Mucosa of descending colon (tissue), 3 donors: ENCODE measurements at places on chromosomes 5 and 9. TPM values are rescaled to one million over a fixed set of nuclear protein-coding genes. Genes with fewer than 3 reads are reported as not detected.

DNA sequence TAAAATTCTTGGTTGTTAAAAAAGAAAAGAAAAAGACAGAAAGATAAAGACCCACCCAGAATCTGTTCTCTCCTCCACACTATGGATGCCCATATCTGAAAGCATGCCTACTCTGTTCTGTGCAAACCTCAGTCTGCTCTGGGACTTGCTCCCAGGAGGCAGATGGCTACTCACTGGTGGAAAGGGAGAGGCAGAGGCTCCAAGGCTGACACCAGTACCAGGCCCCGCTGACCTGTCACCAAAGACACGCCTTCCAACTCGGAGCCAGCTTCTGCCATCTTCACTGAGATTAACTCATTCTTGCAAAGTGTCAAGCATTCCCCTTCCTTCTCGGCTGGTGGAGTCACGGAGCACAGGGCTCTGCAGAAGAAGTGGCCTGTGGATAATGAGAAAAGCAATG, 21.6 kb downstream of the SH3TC2 start:
- DNase-seq = no peak

DNA sequence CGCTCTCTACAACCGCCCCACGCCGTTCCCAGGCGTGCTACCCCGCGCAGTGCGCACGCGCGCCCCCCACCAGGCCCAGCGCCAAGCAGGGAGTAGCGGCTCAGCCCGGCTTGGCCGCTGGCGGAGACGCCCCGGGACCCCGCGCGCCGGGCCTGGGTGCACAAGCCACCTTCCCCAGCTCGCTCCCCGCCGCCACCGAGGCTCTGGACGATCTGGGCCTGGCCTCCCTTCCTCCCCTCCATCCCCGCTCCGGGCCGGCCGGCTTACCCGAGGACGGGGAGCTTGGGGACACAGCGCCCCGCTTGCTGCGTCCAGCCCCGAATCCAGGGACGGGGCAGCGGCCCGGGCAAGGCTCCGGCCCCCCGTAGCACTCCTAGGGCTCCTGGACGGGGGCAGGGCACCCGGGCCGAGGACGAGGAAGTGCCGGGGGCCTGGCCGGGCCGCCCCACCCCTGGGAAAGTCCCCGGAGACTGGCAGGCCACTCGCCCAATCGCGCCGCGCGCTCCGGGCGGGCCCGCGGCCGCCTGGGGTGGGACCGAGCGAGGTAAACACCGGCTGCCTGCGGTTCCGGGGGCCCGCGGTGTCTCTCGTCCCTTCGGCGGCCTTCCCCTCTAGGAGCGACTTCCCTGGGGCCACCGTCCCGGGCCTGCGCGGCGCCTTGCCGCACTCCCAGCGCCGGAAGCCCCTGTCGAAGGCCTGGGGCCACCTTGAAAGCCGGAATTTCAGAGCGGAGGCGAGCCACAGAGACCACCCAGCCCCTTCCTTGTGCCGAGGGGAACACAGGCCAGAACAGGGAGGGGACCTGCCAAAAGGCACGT, at the start of gene TNIP1:
TSS of gene TNIP1 (minus strand) at position 422 of the 818 bp plus-strand sequence. CDS start 15,939 bp downstream, outside the sequence.
- peak; percentile 95 for DNase-seq

GRCh38 chr5:172438319-172438668, 16.0 kb downstream of the SH3PXD2B start:
- no peak for DNase-seq

GRCh38 chr9:91150273-91150997, 211.3 kb downstream of the AUH start:
- DNase-seq = no peak

GRCh38 chr5:124061068-124061430, 549.1 kb downstream of the CSNK1G3 start:
- no peak for DNase-seq

DNA sequence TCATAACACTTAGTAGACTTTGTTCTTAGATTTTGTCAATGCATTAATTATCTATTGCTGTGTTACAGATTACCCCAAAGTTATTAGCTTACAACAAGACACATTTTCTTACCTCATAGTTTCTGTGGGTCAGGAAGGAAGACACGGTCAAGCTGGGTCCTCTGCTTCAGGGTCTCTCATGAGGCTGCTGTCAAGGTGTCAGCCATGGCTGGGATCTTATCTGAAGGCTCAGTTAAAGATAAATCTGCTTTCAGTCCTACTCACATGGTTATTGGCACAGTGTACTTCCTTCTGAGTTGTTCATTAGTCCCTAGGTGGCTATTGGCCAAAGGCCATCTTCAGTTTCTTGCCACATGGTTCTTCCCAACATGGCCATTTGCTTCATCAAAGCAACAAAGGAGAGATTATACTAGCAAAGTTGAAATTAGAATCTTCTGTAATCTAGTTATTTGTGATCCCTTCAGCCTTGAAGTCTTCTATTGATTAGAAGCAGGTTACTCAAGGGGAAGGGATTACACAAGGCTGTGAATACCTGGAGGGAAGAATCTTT, 25.2 kb downstream of the TDRD7 start:
- no peak for DNase-seq

ARSI gene
- 0.63 TPM for total RNA-seq

KYAT1 gene
- 6.4 TPM for total RNA-seq

BNC2 gene
- 8.2 TPM for total RNA-seq

TAF11L10 gene
- not detected for total RNA-seq
